Brain (organoid and tissue), 16 donors: ENCODE measurements at places on chromosomes 13 and 19.
A peak's percentile ranks its signal among the peaks of the same experiment; 100 is the strongest.

DNA sequence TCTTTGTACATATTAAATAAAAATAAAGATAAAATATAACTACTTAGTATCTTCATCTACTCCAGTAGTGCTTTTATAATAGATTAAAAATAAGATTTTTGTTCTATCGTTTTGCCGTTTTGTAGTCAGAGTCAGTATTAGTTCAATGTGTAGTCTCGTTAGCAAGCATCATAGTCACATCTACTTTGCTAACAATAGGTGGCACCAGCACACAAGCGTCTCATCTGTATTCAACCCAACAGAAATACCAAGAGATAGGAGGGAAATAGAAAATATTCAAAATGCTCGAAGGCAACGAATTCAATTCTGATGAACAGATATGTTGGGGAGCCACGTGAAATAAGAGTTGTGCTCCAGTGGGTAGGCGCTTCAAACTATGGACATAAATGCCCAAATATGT, 21.4 kb upstream of the MICU2 start:
- peak; percentile 42 for DNase-seq

- no peak for DNase-seq
These were observed 67.3 kb upstream of the SPRY2 start for GRCh38 chr13:80408270-80408669.

GRCh38 chr19:16017138-16017490, 59.2 kb upstream of the TPM4 start:
- DNase-seq, result no peak

DNA sequence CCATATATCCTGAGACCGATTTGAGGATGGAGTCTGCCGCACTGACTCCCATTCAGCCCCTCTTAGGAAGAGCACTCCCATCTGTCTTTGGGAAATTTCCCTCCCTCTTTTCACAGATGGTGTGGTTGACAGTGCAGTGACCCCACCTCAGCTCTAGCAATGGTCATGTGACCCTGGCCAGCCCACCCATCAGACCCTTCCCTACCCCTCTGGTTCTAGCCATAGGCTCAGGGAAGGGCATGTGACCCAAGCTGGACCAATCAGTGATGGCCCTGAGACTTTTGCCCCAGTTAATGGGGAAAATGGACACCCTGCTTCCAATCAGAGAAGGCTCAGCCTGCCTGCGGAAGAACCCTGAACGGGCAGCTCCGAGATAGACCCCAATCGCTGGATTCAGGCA, 26.3 kb downstream of the IL12RB1 start:
- peak; percentile 20 for DNase-seq

GRCh38 chr13:77737583-77738200, 40.2 kb downstream of the SLAIN1 start:
- no peak for DNase-seq

DNA sequence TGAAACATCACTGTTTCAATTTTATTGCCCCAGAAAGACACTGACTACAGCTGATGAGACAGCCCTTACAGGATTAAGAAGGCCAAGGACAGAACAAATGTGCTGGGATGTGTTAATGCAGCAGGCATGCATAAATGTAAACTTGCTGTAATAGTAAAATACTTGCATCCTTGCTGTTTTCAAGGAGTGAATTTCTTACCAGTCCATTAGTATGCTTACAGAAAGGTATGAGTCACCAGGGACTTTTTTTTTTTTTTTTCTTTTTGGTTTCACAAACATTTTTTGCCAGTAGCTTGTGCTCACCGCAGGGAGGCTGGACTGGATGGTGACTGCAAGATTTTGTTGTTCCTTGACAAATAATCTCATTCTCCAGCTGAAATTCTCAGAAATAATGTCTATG, 55.1 kb downstream of the GPR180 start:
- DNase-seq, result no peak

GRCh38 chr19:39277598-39277997, 9.4 kb downstream of the IFNL2 start:
- DNase-seq, result no peak

DNA sequence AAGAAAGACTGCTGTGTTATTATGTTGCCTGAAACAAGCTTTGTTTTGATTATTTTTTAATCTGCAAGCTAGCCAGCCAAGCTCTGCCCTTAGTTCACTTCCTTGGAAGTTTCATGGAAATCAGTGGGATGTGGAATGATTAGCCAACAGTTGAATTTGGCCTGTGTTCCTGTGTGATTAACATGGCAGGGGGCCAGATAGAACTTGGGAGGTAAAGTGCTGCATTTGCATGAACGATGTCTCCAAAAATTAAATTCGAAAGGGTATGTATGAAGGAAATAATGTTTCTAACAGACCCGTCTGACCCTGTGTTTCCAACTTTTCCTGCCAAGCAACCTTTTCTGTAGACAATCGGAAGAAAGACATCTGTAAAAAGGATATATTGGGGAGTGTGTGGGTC, 32.2 kb downstream of the UFM1 start:
- DNase-seq, result no peak

- DNase-seq, result no peak
These were observed 11.9 kb downstream of the CAPS start for GRCh38 chr19:5925830-5926427.

GRCh38 chr13:26465514-26465913, 92.0 kb upstream of the WASF3 start:
- DNase-seq, result no peak
